ENCODE measurements at places on chromosomes 6 and 20. TPM values are rescaled to one million over a fixed set of nuclear protein-coding genes. Genes with fewer than 3 reads are reported as not detected.

- DNase-seq: no peak
Observed at GRCh38 chr6:14819001-14819400, 426.9 kb upstream of the JARID2 start.

DNA sequence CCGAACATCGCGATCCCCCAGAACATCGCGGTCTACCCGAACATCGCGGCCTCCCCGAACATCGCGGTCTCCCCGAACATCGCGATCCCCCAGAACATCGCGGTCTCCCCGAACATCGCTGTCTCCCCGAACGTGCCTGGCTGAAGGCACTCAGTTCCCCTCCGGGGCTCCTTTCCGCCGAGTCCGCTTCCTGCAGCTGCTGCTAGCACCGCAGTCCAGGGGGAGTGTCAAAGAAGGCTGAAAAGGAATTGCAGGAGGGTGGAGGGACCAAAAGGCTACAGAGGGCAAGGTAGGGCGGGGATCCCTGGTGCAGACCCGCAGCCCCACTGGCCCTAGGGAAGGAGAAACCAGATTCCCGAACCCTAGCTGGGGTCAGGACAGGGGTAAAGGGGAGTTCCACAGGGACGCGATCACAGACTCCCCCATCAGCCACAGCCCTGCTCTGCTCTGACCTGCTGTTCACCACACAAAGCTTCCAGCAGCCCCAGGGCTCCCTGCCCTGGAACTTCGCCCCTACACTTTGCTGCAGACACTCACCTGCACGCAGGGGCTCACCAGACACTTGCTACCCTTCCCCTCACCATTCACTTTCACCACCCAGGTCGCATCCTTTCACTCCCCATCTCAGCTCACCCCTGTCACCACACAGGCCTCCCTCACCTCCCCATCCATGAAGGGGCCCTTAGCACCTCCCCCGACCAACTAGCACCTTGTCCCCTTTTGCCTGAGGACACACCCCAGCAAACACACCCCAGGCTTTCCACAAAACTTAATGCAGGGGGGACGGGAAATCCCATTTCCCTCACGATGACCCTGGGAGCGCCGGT, 1.7 kb downstream of the ULBP1 start:
- DNase-seq: no peak

DNA sequence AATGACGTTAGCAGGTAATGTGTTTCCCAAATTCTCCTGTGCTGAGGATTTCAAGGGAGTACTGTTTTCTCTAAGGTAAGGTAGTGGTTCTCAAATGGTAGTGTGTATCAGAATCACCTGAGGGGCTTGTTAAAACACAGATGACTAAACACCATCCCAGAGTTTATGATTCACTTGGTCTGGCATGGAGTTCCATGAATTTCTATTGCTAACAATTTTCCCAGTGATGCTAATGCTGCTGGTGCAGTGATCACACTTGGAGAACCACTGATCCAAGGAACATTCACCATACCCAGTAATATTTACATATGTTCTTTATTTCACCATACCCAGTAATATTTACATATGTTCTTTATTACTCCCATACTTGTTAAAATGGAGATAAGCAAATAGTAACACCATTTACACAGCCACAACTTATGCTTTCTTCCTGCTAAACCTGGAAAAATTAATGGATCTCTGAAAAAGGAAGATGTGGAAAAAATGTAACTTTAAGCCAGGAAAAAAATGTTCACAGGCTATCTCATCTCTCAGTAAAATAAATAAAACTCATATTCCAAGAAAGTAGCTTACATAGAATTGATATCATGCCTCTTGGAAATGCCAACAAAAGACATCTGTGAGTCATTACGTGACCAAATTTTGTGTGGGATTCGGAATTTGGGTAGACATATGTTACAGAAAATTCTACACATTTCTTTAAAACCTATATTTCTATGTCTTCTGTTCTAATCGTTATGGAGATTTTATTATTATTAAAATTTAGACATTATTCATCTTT, 129.5 kb downstream of the MMUT start:
- DNase-seq: no peak

DNA sequence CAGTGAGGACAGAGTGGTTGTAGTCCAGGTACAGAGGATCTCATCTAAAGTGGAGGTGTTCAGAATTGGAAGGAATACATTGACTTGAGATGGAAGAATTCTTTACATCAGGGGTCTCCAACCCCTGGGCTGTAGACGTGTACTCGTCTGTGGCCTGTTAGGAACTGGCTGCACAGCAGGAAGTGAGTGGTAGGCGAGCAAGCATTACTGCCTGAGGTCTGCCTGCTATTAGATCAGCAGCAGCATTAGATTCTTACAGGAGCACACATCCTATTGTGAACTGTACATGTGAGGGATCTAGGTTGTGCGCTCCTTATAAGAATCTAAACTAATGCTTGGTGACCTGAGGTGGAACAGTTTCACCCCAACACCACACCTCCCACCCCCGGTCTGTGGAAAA, 121.1 kb downstream of the CDKAL1 start:
- no peak for DNase-seq

GRCh38 chr6:136438441-136438840, 111.8 kb downstream of the MAP7 start:
- DNase-seq: no peak

GRCh38 chr6:160788806-160789205, 86.8 kb downstream of the PLG start:
- DNase-seq: no peak

DNA sequence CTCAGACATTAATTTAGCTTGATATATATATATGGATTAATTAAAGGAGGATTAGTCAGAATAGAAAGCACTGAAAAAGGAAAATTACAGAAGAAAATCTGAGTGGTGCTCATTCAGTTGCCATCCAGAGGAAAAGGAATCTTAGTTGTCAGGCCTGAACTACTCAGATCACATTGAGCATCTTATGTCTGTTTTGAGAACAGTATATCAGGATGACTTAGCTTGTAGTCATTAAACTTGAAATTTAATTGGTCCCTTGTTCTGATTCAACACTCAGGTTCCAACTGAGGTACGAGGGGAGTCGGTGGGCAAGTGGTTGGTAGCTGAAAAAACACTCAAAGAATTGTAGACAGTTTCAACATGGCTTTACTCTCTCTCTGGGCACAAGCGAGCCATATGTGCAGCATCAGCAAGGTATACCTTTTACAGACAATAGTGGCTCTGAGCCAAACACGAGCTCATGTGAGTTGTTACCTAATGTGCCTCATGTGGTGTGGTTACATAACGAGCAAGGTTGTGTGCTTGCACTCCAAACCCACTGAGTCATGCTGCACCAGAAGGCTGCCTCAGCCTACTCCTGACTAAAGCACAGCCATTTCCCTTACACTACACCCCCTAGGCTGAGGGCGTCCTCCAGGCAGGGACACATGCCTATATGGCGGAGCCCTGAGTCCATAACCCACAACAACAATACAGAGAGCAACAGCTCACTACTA, 73.0 kb upstream of the HMGN3 start:
- DNase-seq: no peak

- DNase-seq: no peak
Observed at GRCh38 chr6:146850981-146851380, 252.2 kb downstream of the ADGB start.

DNA sequence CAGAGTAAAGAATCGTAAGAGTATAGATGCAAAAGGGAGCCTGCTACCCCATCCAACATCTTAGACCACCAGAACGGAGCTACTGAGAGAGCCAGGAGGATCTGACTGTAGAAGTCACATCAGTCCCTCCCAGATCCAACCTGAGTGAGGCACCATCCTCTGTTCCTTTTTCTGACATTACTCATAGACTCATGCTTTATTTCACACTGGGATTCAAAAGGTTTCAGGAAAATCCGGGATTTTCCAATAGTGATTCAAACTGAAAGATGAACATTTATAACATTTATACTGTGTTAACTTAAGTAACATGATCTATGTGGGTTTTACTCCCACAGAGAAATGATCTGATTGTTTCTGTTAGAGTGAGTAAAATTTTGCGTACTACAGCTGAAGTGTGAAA, 868.6 kb upstream of the GJE1 start:
- DNase-seq: no peak

- peak; percentile 22 for DNase-seq
Observed at GRCh38 chr6:52020945-52021570, 66.4 kb downstream of the PKHD1 start.

GRCh38 chr6:118618676-118619377, 32.6 kb downstream of the CEP85L start:
- DNase-seq: no peak

GRCh38 chr6:39684790-39685488, 40.3 kb downstream of the KIF6 start:
- DNase-seq: no peak

DNA sequence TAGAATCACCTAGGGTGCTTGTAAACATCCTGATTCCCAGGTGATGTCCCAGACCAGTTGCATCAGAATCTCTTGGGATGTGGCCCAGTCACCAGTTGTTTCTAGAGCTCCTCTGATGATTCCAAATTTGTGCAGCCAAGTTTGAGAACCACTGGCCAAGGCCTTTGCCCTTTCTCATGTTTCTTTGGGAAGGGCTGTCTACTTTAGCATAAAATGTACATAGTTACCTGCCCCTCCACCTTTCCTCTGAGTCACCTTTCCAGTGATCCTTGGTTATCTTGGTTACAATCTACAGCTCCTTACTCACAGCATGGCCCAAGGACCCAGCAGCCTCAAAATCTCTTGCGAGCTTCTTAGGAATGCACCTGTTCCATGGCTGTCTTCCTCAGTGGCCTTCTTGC, 266.4 kb upstream of the PRND start:
- no peak for DNase-seq

DNA sequence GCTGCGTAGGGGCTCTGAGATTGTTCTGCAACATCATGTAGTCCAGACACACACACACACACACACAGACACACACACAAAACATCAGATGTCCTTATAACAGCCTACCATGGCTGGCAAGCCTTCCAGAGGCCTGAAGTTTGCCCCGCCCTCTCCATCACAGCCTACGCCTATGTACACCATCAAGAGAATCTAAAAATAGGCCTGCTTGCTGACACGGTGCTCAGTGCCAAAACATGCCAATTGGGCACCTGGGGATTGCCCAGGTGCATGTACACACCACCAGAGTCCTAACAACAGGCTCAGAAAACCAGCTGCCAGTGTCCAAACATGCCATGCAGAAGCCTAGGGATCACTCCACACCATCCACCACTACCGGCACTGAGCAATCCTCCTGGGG, 391.7 kb upstream of the SPTLC3 start:
- no peak for DNase-seq

DNA sequence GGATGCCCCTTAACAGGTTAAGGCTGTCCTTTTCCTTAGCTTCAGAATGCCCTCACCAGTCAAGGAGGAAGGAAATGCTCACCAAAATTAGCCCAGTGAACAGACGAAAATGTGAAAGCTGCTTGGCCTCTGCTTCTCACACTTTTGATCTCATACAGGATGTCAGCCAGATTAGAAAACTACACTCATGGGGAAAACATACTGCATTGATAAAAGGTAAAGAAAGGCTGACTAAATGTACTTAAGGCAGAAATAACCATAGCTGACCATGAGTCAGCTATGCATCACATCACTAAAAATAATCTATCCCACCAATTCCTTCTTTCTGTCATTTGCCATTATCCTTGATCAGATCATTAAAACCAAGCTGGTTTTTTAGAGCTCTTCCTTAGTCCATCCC, 198.4 kb upstream of the TENT5A start:
- DNase-seq: no peak

DNA sequence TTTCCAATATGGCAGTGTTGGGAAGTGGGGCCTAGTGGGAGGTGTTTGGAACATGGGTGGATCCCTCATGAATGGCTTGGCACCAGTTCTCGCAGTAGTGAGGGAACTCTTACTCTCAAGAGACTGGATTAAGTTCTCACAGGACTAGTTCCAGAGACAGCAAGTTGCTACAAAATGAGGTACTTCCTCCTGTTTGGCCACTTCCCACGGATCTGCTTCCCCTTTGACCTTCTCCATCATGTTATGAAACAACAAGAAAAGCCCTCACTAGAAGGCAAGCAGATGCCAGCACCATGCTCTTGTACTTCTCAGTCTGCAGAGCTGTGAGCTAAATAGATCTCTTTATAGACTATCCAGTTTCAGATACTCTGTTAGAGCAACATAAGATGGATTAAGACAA, 3.1 kb downstream of the RSPH3 start:
- no peak for DNase-seq

- DNase-seq: no peak
Observed at GRCh38 chr20:48002517-48002970, 217.3 kb upstream of the SULF2 start.

GRCh38 chr6:149217466-149217888, 100.0 kb upstream of the TAB2 start:
- DNase-seq: no peak

GRCh38 chr6:45829873-45830272, 185.8 kb downstream of the CLIC5 start:
- DNase-seq: no peak

DNA sequence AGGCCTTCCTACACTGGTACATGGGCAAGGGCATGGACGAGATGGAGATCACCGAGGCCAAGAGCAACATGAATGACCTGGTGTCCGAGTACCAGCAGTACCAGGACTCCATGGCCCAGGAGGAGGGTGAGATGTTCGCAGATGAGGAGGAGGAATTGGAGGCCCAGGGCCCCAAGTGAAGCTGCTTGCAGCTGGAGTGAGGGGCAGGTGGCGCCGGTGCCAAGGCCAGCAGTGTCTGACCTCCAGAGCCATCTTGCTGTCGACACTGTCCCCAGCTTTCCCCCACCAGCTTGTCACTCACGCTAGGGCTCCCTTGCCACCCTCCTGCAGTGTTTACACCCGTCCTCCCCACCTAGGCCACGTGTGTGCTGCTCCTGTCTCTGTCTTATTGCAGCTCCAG, 12.2 kb downstream of the GABRR2 start:
- DNase-seq: no peak

Gene PRICKLE4
- 3.5 TPM for polyA plus RNA-seq

Gene OPRL1
- 0.80 TPM for polyA plus RNA-seq

Gene SPEF1
- 3.1 TPM for polyA plus RNA-seq

Gene PLN
- polyA plus RNA-seq: 5.2 TPM

Gene TREM2
- 0.63 TPM for polyA plus RNA-seq

Gene SLC35A1
- 53.7 TPM for polyA plus RNA-seq

Gene PROKR2
- polyA plus RNA-seq: not detected

Gene OR12D2
- polyA plus RNA-seq: not detected
